Pulmonary artery endothelial cell (primary cell): ENCODE measurements at places on chromosomes 3 and 15. TPM values are rescaled to one million over a fixed set of nuclear protein-coding genes. Genes with fewer than 3 reads are reported as not detected.

The GORASP1 gene
- total RNA-seq: 39.0 and 44.8 TPM in 2 replicates

The CLRN1 gene
- not detected in 2 replicates for total RNA-seq

The PLA2G4D gene
- not detected in 2 replicates for total RNA-seq

The RAB8B gene
- total RNA-seq: 72.0 and 106 TPM in 2 replicates

The PLIN1 gene
- total RNA-seq: 0.07 and 0.18 TPM in 2 replicates
